Uterus (tissue), 4 donors: ENCODE measurements at places on chromosomes 1 and 21.
A peak's percentile ranks its signal among the peaks of the same experiment; 100 is the strongest.

- DNase-seq, result peak; percentile 52
Measured at GRCh38 chr1:201608635-201609395, 69.9 kb downstream of the NAV1 start.

GRCh38 chr1:103900005-103900404, 150.3 kb downstream of the AMY1C start:
- no peak for DNase-seq

DNA sequence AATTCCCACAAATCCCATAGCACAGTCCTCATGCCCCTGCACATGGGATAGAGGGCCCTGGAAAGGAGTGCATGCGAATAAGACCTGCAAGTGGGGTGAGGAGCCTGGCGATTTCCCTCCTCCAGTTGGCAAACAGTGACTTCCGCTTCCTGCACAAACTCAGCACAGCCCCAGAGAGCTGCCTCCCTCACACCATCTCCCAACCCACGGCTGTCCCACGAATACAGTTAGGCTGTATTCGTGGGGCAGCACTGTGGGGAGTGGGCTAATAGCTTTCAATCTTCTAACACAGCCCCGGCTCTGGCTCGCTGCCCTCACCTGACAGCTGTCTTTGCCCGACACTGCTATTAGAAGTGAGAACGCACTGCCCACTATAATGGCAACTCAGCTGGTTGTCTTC, 28.2 kb upstream of the CNTN2 start:
- no peak for DNase-seq

GRCh38 chr1:26787381-26787705, 407 bp upstream of the PIGV start:
- DNase-seq, result no peak

- no peak for DNase-seq
Measured at GRCh38 chr1:5833911-5834310, 158.3 kb downstream of the NPHP4 start.

- no peak for DNase-seq
Measured at GRCh38 chr1:41478118-41478748, 6.2 kb downstream of the EDN2 start.

- peak; percentile 17 for DNase-seq
Measured at GRCh38 chr1:234545517-234546386, 64.2 kb downstream of the IRF2BP2 start.

GRCh38 chr1:209844695-209845407, 17.1 kb downstream of the UTP25 start:
- no peak for DNase-seq

DNA sequence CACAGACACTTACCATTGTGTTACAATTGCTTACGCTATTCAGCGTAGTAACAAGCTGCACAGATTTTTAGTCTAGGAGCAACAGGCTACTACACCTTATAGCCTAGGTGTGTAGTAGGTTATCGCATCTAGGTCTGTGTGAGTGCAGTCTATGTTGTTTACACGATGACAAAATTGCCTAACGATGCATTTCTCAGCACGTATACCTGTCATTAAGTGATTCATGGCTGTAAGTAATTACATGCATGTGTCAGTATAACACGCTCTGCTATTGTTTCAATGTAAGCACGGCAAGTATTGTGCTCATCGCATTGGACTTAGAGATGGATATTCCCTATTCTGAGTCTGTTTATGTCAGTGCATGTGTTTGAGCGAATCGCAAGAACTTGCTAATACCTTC, 15.7 kb upstream of the ZBTB18 start:
- DNase-seq, result no peak

DNA sequence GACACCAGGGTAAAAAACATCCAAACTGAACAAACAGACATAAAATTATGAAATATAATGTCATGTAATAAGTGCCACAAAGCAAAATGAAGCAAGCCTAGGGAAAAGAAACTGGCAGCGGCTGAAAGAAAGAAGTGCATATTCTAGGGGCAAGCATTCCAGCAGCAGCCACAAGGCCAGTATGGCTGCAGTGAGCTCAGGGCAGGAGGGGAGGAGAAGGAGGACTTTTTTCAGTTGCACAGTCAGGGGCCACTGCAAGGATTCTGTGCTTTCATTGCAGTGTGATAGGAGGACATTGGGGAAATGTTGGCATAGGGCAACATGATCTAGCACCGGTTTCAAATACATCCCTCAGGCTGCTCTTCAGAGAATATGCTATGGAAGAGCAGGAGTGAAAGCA, 263.8 kb downstream of the NEGR1 start:
- no peak for DNase-seq

- DNase-seq, result no peak
Measured at GRCh38 chr1:198967566-198967965, 328.7 kb downstream of the PTPRC start.

- no peak for DNase-seq
Measured at GRCh38 chr1:147618077-147618569, 52.2 kb downstream of the ACP6 start.

GRCh38 chr1:234537236-234537635, 58.3 kb upstream of the TARBP1 start:
- DNase-seq, result no peak

GRCh38 chr1:207268337-207268736, 53.1 kb upstream of the CD55 start:
- DNase-seq, result no peak

DNA sequence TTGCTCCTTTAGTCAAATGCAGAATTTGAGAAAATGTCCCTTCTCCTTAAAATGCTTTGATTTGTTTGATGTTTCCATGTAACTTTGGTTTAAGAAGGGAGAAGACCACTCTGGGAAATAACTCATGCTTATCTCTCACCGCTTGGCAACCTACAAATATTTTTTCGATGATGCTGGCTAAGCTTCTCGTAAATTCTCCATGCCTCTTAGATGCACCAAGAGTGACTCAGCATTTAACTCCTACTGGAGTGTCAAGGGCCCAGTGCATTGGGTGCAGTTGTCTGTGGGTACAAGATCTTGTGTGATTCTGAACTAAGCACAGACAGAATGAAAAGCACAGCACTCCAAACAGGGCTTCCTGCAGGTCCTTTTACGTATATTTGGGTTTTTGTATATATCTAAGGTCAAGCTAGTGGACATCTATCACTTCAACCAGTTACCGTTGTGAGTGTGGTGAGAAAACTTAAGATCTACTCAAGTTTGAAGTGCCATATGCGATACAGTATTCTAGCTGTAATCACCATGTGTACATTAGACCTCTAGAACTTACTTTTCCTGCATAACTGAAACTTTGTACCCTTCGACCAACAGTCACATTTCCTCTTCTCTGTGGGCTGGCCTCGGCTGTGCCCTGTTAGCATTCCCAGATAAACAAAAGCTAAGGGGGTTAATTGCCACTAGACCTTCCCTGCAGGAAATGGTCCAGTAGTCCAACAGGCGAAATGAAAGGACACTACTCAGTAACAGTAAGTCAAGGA, 55.8 kb downstream of the COL18A1 start:
- DNase-seq, result no peak

DNA sequence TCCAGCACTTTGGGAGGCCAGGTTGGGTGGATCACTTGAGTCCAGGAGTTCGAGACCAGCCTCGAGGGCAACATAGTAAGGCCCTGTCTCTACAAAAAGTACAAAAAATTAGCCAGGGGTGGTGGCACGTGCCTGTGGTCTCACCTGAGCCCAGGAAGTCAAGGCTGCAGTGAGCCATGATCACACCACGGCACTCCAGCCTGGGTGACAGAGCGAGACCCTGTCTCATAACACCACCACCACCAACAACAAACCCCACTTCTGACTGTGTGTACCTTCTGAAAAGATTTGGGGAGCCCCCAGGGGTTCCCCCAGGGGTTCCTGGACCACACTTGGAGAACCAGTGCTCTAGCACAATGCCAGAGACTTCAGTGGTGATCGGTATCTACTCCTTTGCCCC, 29.9 kb downstream of the NUAK2 start:
- no peak for DNase-seq

DNA sequence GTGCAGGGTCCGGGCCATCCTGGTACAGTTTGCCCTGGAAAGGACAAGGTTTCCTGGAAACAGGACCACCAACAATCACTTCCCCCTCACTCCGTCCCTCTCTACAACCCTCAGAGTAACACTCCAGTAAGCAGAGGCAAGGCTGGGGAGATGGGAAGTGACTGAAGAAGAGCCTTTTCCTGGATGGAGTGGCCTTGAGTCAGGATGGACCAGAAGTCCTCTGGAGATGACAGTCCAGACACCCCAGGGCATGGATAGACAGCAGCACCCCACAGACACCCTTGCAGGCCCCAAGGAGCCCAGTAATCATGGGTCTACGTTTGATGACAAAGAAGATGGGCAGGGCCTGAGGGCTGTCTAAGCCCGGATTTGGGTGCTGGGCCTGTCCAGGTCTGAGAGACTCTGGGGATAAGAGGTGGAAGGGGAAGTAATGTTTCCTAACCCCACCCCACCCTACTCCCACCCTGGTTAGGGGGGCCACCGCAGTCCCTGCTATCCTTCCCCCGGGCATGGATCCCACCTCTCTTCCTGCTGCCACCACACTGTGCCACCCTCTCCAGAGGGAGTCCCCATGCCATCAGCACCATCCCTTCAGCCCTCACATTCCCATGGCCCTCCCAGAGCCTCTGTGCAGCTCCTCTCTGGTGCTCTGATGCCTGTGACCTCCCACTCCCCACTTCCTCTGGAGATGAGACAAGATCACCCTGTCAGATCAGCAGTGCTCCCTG, 7.2 kb upstream of the S100A8 start:
- no peak for DNase-seq

GRCh38 chr1:200250469-200250868, 159.4 kb downstream of the ZNF281 start:
- DNase-seq, result no peak

GRCh38 chr21:30426731-30427130, 1.0 kb upstream of the KRTAP13-3 start:
- DNase-seq, result no peak

DNA sequence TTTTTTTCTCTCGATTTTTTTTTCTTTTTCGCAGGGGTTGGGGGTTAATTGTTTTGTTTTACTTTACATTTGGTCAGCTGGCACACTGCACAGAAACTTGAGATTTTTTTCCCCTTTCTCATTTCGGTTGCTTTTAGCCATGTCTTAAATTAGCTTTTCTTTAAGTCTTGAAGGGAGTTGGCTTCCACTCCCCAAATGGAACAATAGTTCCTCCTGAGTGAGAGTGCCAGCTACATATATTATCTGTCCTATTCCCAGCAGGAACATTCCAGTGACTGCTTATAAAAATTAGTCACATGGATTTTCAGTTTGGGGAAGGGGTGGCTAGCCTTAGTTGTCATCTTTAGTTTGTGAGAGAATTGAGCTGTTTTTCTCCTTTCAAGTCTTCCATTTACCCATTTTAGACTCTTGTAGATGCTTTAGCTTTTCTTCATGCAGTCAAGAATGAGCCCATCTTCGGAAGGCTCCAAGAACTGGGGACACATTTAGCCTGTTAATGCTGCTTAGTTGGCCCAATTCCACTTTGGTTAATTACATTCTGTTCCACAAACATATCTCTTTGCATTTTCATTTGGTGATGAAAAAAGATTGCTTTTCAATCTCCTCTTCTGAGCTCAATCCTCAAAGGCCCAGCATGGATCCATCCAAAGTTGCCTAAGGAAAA, 510.1 kb upstream of the CXADR start:
- DNase-seq, result no peak

GRCh38 chr1:25427696-25428095, 3.0 kb upstream of the MACO1 start:
- DNase-seq, result no peak

DNA sequence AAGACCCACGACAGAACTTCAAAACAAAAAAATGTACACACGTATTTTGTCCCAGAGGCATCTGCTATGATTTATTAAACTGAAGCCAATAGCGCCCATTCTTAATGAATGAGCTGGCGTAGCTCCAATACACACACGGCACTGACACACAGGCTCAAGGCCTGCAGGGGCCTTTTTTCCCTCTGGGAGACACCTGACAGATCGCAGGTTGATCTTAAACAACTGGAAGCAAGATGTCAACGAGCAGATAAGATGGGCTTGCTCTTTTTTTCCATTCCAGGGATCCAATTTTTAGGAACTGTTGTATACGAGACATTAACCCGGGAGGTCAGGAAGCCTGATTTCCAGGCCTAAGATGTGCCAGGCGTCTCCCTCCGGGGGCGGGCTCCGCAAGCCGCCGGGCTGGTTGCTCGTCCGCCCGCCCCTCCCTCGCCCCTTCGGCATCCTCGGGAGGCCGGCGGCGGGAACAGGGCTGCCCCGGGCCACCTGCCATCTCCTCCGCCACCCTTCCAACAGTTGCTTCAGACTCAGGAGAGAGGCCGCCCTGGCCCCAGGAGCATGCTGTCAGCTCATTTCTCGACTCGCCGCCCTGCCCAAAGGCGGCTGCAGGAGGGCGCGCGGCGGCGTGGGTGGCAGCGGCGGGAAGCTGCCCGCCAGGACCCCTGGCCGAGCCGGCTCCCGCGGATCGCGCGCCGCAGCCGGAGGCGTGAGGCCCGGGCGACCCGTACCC, 735 bp downstream of the TTC13 start:
- peak; percentile 17 for DNase-seq

DNA sequence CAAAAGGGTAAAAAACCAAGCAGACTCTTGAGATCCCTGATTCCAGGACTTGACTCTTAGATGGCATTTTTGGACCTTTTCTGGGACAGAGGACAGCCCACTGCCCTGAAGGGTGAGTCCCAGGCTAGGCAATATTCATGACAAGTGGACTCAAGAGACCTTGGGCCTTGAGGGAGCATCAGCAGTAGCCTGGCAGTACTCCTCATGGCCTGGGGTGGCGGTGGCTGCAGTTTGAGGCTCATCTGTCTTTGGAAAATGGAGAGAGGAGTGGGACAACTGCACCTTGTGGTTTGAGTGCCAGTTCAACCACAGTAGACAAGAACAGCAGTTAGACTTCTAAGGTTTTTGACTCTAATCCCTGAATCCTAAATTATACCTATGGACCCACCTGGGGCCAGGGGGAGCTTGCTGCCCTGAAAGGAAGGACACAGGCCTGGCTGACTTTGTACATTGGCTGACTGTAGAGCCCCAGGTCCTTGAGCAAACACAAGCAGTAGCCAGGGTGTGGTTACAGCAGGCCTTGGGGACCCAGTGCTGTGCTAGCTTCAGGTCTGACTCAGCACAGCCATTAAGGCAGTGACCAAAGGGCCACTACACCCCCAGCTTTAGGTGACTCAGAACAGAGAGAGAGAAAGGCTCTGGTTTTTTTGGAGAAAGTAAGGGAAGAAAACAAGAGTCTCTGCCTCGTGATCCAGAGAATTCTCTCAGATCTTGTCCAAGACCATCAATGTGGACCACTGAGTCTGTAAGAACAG, 1023.2 kb downstream of the KCNT2 start:
- DNase-seq, result no peak

DNA sequence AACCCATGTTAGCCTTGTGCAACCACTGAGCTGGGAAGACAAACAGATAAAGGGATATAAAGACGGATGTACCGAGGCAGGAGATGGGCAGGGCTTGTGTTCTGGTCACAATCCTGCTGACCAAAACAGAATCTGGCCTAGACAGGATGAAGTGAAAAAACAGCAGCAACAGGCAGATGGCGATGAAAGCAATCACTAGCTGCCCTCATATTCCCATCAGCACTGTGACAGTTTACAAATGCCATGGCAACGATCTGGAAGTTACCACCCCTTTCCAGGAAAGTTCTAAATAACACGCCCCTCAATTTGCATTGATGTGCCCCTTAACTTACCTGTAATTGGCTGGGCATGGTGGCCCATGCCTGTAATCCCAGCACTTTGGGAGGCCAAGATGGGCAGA, 40.6 kb upstream of the CD46 start:
- DNase-seq, result no peak
